ENCODE measurements at places on chromosomes 7 and 10. TPM values are rescaled to one million over a fixed set of nuclear protein-coding genes. Genes with fewer than 3 reads are reported as not detected.

GRCh38 chr7:76069238-76069638 is 21.3 kb downstream of the MDH2 start:
- H3K36me3 ChIP-seq: peaks cover 22% of the 10 kb centered on the region
- H3K27ac ChIP-seq: peak overlapping the region; percentile 74
- no peaks in the 10 kb centered on the region for H3K27me3 ChIP-seq
- DNase-seq: no peak

DNA sequence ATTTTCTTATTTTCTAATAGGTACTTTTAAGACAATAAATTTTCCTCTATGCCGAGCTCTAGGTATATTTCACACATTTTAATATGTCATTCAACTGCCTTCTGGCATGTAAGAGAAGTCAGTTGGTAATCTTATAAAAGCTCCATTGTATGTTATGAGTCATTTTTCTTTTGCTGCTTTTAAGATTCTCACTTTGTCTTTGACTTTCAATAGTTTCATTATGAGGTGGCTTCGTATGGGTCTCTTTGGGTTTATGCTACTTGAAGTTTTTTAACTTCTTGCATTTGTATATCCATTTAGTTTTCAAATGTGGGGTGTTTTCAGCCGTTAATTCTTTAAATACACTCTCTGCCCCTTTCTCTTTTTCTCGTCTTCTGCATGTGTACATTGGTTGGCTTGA is 80.5 kb downstream of the ABCA13 start:
- H3K4me3 ChIP-seq: no peak overlapping the region
- H3K27me3 ChIP-seq: no peaks in the 10 kb centered on the region
- no peak overlapping the region for H3K27ac ChIP-seq
- no peak for DNase-seq

GRCh38 chr7:106367018-106367420 is 82.2 kb upstream of the NAMPT start:
- peaks cover 1% of the 10 kb centered on the region for H3K36me3 ChIP-seq
- H3K4me3 ChIP-seq: no peak overlapping the region
- DNase-seq: no peak
- no peaks in the 10 kb centered on the region for H3K4me1 ChIP-seq

- H3K27ac ChIP-seq: no peak overlapping the region
- peaks cover 37% of the 10 kb centered on the region for H3K27me3 ChIP-seq
- no peak for DNase-seq
- no peak overlapping the region for H3K4me3 ChIP-seq
Measured at GRCh38 chr7:144398291-144398690, 5.2 kb downstream of the NOBOX start.

DNA sequence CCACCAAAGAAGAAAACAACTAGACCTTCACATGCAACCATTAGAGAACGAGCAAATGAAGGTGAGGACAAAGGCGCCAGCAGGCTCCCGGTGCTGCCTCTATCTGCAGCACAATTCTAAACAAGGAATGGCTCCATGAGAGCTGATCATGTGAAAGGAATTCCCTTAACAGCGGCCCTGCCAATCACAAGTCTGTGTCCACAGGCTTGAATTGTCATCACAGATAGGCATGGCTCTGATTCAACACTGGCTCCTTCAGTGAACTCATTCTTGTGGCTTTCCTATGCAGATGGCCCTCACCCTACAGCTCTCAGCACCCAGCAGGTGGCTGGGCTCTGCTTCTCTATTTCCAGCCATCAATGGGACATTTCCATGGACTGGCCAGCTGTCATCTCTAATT is 36.2 kb downstream of the LAMB1 start:
- peaks cover 39% of the 10 kb centered on the region for H3K36me3 ChIP-seq
- no peak overlapping the region for H3K4me3 ChIP-seq
- peaks cover 20% of the 10 kb centered on the region for H3K4me1 ChIP-seq

DNA sequence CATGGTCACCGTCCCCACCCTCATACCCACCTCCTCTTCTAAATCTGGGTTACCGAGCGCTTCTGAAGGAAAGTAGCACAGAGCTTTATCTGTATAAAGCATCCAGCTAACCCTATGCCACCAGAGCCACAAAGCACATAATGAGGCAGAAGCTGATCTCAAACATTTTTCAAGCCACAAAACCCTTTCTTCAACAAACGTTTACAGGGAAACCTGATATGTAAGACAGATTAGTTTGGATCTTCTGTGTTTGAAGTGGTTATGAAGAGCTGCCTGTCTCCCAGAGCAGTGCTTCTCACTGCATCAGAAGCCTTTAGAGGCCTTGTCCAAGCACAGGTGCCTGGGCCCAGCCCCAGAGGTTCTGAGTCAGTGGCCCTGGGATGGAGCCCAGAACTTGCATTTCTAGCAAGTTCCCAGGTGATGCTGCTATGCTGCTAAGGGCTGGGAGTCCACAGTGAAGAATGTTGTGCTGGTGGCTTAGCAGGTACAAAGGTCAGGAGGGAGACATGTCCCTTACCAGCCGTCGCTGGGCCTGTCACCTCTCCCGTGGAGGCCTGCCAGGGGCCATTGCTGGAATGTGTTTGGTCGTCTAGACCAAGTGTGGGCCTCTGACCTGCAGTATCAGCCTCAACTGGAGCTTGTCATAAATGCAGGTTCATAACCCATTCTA is 90.4 kb downstream of the TAF3 start:
- H3K27me3 ChIP-seq: no peaks in the 10 kb centered on the region
- H3K36me3 ChIP-seq: no peaks in the 10 kb centered on the region

DNA sequence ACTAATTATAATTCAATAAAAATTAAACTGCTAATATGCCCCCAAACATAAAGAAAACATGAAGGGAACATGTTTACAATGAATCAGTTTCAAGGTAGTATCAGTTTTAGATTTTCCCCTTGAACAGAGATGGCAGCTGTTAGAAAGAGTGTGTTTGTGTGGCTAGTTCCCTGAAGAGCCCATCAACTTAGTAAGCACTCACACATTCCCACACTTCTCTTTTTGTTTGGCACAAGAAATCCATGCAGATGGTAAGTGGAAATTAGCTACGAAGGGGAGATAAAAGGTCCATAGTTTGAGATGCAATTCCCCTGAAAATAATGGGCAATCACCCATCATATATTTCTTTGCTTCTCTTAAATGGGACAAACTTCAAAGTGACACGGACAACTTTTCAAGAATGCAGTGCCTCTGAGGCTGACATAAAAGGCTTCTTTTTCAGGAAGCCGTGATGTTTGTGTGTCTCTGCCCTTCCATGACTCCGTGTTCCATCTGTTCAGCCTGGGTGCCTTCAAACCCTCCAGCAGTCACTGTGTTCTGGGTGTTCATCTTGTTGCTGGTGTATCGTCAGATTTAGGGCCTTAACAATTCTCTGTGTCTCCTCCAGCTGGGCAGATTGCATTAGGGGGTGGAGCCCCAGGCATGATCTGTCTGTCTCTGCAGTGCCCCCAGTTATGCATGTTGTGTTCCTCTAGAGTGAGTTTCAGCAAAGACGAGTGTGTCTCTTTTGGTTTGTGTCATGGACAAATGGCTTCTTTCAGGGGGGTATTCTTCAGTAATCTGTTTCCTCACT is 259.5 kb upstream of the NPY start:
- H3K4me1 ChIP-seq: peaks cover 11% of the 10 kb centered on the region
- no peaks in the 10 kb centered on the region for H3K36me3 ChIP-seq
- H3K4me3 ChIP-seq: no peak overlapping the region

GRCh38 chr7:99209781-99210180 is 1.9 kb upstream of the KPNA7 start:
- H3K4me3 ChIP-seq: no peak overlapping the region
- no peak overlapping the region for H3K27ac ChIP-seq
- peaks cover 2% of the 10 kb centered on the region for H3K36me3 ChIP-seq
- DNase-seq: no peak
- peaks cover 4% of the 10 kb centered on the region for H3K27me3 ChIP-seq
- peaks cover 3% of the 10 kb centered on the region for H3K4me1 ChIP-seq

The SFTPA1 gene
- total RNA-seq: not detected

The SMIM30 gene
- 33.6 TPM for total RNA-seq

The SH3PXD2A gene
- total RNA-seq: 40.2 TPM

The CDC14C gene
- total RNA-seq: not detected

The TMEM184A gene
- 0.22 TPM for total RNA-seq

The MBL2 gene
- total RNA-seq: not detected

The KEL gene
- total RNA-seq: 0.79 TPM
